ENCODE measurements at places on chromosomes 1 and 21.

GRCh38 chr1:9900142-9901043, 9.7 kb downstream of the CTNNBIP1 start:
- no peak overlapping the region for H3K27ac ChIP-seq
- H3K36me3 ChIP-seq, result no peaks in the 10 kb centered on the region
- no peaks in the 10 kb centered on the region for H3K27me3 ChIP-seq
- no peak for DNase-seq
- H3K4me1 ChIP-seq, result peaks cover 3% of the 10 kb centered on the region

DNA sequence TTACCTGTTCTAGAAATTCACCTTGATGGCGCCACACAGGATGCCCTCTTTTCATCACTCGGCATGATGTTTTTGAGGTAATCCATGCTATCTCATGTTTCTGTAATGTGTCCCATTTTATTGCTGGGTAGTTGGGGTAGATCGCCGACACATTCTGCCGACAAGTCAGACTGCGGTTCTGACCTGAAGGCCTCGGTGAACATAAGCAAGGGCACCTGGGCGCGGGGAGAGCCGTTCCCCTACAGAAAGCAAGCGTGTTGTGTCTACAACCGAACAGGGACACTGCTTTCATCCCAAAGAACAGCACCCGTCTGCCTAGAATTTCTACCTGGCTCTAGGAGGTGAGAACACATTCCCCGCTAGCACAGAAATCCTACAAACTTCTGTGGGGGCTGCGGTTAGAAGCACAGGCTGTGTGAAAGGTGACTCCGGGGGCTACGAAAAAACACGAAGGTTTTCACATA, 149.2 kb downstream of the PPIAL4G start:
- peak overlapping the region; percentile 49 for H3K4me3 ChIP-seq
- DNase-seq, result no peak
- H3K27me3 ChIP-seq, result peaks cover 25% of the 10 kb centered on the region
- H3K36me3 ChIP-seq, result no peaks in the 10 kb centered on the region
- H3K27ac ChIP-seq, result no peak overlapping the region

DNA sequence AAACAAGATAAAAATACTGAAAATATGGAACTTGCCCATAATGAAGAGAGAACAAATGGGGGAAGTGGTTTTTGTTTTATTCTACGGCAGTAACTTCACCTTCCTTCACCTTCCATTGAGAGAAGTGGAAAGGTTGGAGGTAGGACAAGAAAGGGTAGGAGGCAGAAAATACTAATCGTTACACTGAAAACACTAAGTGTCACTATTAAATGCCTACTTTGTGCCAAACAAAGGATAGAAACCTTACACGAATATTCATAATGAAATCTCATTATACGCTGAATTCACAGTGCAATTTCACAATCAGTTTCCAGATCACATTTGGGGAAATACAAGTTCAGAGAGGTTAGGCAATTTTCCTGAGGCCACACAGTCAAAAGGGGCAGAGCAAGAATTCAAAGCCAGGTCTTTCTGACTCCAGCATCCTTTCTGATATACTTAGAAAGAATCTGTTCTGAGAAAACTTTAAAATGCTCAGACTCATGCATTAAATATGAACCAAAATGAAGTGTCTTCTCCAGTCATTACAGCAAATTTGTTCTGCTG, 3.0 kb downstream of the TIAM1 start:
- H3K27me3 ChIP-seq, result peaks cover 35% of the 10 kb centered on the region
- no peak overlapping the region for H3K4me3 ChIP-seq
- H3K27ac ChIP-seq, result no peak overlapping the region
- peaks cover 4% of the 10 kb centered on the region for H3K4me1 ChIP-seq
- no peak for DNase-seq
- H3K36me3 ChIP-seq, result no peaks in the 10 kb centered on the region

GRCh38 chr1:217465102-217465501, 165.8 kb downstream of the GPATCH2 start:
- H3K4me3 ChIP-seq, result no peak overlapping the region
- H3K36me3 ChIP-seq, result no peaks in the 10 kb centered on the region
- H3K27ac ChIP-seq, result no peak overlapping the region
- H3K4me1 ChIP-seq, result peaks cover 3% of the 10 kb centered on the region
- H3K27me3 ChIP-seq, result no peaks in the 10 kb centered on the region

GRCh38 chr1:78833491-78833890, 173.0 kb downstream of the ADGRL4 start:
- DNase-seq, result peak; percentile 78
- no peaks in the 10 kb centered on the region for H3K36me3 ChIP-seq
- no peaks in the 10 kb centered on the region for H3K27me3 ChIP-seq
- peaks cover 7% of the 10 kb centered on the region for H3K4me1 ChIP-seq

DNA sequence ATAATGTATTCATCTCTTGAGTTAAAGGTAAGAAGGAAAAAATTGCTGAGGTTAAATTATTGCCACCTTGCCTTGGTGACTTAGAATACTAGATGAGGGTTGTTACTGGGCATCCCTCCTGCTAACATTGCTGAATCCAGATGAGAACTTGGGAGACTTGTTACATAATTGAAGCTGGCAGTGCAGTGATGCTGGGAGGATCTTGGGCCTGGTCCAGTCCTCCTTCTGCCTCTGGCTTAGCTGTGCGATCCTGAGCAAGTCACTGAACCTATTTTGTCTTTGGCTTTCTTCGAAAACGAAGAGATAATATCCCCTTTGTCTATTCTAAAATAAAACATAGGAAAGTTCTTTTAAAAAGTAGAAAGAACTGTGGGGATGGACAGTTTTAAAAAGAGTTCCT, 244.9 kb upstream of the NRIP1 start:
- H3K27me3 ChIP-seq, result no peaks in the 10 kb centered on the region
- H3K4me1 ChIP-seq, result no peaks in the 10 kb centered on the region
- no peak overlapping the region for H3K27ac ChIP-seq
- no peak for DNase-seq
- H3K4me3 ChIP-seq, result no peak overlapping the region
- no peaks in the 10 kb centered on the region for H3K36me3 ChIP-seq

GRCh38 chr21:30818837-30819610, 6.0 kb upstream of the KRTAP8-1 start:
- no peaks in the 10 kb centered on the region for H3K4me1 ChIP-seq
- no peak for DNase-seq
- H3K27ac ChIP-seq, result no peak overlapping the region
- H3K36me3 ChIP-seq, result no peaks in the 10 kb centered on the region
- H3K27me3 ChIP-seq, result no peaks in the 10 kb centered on the region

DNA sequence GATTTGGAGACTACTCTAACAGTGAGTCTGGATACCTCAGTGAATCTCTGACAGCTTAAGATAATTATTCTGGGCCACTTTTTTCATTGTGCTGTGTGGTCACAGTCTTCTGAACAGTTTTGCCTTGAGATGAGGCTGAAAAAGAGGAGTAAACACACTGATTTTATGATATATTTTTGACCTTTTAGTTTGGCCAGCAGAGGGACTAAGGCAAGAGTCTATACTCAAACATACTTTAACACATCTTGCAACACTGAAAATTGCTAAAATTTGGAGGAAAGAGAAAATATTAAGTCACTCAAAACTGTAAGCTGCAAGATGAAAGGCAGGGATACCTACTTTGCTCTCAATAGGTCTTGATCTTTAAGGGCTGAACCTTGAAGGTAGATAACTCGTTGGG, 182.7 kb downstream of the KCNT2 start:
- no peak overlapping the region for H3K27ac ChIP-seq
- H3K4me3 ChIP-seq, result no peak overlapping the region
- no peaks in the 10 kb centered on the region for H3K36me3 ChIP-seq
- H3K27me3 ChIP-seq, result no peaks in the 10 kb centered on the region

GRCh38 chr1:8212580-8213031, 105.3 kb upstream of the SLC45A1 start:
- H3K27ac ChIP-seq, result peak overlapping the region; percentile 89
- DNase-seq, result no peak
- no peak overlapping the region for H3K4me3 ChIP-seq
- no peaks in the 10 kb centered on the region for H3K36me3 ChIP-seq
- H3K4me1 ChIP-seq, result peaks cover 43% of the 10 kb centered on the region
